ENCODE measurements at places on chromosomes 6 and 20. TPM values are rescaled to one million over a fixed set of nuclear protein-coding genes. Genes with fewer than 3 reads are reported as not detected.

- no peak for DNase-seq
Measured at GRCh38 chr6:46135176-46135575, 5.4 kb downstream of the ENPP4 start.

DNA sequence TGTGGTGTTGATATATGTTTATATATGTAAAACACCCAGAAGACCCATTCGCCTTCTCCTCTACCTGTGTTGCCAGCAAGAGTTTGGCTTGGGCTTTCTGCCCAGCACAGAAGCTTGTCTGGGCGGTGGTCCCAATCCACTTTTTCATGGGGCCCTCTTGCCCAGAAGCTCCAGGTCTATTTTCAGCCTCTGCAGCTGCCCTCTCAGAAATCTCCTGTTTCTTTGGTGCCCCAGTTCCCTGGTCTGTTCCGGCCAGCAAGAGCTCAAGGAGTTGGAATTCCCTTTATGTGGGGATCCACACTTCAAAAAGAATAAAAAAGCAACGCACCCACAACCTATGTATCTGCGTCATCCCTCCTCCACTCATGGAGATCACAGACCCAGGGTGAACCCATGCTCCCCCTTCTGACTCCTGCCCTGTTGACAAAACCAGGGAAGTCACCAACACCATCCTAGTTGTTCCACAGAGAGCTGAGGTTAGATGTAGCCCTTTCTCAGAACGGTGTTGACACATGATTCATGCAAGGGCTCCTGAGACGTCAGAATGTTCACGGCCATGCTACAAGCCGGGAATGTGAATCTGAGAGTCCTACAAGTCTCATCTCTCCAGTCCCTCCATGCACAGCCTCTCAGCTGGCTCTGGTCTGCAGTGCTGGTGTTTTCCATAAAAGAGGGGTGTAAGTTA, 156.8 kb upstream of the RIN2 start:
- no peak for DNase-seq

DNA sequence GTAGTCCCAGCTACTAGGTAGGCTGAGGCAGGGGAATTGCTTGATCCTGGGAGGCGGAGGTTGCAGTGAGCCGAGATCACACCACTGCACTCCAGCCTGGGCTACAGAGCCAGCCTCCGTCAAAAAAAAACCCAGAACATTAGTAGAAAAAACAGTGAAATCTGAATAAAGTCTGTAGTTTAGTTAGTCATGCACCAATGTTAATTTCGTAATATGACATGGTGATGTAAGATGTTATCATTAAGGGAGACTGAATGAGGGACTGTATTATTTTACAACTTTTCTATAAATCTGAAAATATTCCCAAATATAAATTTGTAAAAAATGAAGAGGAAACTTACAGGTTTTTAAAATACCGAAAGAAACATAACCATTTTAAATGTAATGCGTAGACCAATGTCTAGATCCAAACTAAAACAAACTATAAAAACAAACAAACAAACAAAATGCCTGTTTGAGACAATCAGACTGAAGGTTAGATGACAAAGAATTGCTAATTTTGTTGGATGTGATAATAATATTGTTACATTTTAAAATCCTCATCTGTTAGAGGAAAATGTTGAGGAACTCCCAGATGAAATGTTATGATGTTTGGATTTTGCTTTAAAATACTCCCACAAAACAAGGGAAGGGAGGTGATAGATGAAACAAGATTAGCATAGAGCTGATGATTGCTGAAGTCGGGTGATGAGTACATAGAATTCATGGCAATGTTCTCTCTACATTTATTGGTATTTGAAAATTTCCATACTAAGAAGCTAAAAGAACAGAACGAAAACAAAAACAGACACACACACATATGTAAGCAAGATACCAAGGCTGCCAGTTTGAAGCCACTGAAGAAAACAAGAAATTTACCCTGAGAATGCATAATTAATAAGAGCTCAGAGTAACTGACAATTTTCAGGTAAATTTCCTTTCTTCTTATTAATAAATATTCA, 1.8 kb downstream of the GSTA4 start:
- DNase-seq: no peak

DNA sequence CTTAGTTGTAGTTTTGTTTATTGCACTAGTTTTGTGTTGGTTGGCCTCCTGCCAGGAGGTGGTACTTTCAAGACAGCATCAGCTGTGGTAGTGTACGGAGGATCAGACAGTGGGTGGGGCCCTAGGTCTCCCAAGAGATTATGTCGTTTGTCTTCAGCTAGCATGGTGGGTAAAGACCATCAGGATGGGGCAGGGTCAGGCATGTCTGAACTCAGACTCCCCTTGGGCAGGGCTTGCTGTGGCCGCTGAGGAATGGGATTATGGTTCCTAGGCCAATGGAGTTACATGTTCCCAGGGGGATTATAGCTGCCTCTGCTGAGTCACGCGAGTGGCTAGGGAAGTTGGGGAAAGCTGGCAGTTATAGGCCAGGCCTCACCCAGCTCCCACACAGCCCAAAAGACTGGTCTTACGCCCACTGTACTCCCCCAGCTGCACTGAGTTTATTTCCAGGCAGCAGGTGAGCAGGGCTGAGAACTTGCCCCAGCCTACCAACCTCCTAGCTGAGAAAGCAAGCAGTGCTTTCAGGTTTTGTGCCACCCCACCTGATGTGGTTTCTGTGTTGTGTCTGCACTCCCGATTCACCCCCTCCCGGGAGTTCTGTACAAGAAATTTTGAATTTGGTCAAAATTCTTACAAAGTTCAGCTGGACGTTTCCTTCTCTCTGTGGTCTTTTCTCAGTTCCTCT, 24.7 kb downstream of the ZSCAN31 start:
- DNase-seq: no peak

GRCh38 chr6:100103931-100104330, 109.9 kb upstream of the MCHR2 start:
- DNase-seq: no peak

DNA sequence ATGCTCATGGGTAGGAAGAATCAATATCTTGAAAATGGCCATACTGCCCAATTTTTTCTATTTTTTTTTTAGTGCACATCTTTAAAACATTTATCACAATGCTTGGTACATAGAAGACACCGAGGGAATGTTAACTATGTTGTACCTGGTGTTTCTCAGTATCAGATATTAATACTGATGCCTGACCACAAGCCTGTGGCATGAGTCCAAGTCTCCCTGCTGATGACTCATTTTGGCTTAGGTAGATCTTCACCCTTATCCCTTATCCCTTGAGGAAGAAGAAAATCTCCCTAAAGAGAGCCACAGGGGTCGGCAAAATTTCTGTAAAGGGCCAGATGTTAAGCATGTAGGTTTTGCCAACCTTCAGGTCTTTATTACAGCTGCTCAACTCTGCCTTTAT, 14.5 kb downstream of the CD109 start:
- DNase-seq: no peak

- DNase-seq: no peak
Measured at GRCh38 chr6:32679492-32679891, 13.0 kb upstream of the HLA-DQB1 start.

DNA sequence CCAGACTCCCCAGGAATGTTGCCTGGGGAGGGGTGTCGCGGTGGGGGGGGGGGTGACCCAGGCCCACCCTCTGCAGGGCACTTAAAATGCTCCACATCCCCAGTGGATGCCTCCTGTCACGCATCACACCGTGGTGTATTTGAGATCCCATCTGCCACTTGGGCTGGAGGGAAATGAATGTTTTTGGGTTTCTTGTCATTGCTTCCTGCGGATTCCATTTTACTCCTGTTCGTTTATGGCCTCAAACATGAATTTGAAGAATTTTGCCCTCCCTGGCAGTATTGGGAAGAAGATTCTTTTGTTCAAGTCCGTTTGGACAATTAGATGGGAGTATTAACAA, 544 bp upstream of the KHDC1 start:
- DNase-seq: no peak

GRCh38 chr6:76701610-76702009, 629.1 kb upstream of the IMPG1 start:
- no peak for DNase-seq

DNA sequence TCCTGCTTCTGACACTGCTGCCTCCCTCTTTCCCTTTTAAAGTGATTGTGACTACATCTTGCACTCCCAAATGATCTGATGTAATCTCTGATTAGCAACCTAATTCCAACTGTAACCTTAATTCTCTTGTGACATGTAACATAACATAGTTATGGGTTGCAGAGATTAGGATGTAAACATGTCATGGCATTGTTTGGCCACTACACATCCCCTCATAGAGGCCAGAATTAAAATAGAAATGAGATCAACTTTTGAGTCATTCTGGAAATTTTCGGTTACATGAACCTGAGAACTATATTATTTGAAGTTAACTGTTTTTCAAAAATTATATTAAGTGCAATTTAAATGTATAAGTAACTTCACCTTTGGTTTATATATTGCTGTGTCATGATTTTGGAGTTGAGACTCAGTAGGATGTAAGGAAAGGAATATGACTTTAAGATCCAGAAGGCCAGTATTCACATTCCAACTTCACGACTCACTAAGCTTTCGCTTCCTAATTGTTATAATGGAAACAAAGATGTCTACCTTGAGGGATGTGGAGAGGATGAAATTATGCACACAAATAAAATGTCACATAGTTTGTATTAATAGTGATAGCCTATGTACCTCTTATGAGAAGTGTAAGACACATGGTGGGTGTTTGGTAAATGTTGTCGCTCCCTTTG, 611.9 kb upstream of the MAP3K7 start:
- no peak for DNase-seq

DNA sequence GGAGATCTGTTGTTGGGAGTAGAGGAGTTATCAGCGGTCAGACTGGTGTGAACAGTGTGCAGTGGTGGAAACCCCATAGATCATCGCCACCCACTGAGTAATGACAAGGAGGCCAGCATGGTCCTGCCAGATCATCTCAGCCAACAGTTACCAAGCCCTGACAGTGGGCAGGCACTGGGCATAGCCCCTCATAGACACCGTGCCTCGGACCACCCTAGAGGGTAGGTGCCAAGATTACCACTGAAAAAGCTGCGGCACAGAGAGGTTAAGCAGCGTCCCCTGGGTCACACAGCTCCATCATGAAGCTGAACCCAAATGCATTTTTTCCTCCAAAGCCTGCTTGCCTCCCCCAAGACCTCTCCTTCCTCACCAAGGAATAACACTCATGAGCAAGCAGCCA, 21.5 kb upstream of the BMP7 start:
- DNase-seq: no peak

DNA sequence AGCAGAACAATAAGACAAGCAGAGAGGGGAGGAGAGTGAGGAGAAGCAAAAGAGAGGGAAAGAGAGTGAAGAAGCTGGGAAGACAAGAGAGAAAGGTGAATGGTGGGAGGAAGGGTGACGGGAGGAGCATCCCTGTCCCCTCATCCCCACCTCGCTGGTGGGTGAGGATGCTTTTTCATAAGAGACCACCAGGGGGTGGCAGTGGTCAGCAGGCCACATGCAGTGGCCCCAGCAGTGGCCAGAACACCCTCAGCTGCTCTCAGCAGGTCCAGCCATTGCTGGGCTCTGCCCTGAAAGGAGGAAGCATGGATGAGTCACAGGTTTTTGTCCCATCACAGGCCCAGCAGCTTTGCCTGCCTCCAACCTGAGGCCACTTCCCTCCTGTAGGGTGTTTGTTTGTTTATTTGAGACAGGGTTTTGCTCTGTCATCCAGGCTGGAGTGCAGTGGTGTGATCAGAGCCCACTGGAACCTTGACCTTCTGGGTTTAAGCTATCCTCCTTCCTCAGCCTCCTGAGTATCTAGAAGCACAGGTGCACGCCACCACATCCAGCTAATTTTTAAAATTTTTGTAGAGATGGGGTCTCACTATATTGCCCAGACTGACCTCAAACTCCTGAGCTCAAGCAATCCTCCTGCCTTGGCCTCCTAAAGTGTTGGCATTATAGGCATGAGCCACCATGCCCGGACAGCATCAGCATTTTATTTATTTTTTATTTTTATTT, 24.0 kb downstream of the FGD2 start:
- peak; percentile 95 for DNase-seq

DNA sequence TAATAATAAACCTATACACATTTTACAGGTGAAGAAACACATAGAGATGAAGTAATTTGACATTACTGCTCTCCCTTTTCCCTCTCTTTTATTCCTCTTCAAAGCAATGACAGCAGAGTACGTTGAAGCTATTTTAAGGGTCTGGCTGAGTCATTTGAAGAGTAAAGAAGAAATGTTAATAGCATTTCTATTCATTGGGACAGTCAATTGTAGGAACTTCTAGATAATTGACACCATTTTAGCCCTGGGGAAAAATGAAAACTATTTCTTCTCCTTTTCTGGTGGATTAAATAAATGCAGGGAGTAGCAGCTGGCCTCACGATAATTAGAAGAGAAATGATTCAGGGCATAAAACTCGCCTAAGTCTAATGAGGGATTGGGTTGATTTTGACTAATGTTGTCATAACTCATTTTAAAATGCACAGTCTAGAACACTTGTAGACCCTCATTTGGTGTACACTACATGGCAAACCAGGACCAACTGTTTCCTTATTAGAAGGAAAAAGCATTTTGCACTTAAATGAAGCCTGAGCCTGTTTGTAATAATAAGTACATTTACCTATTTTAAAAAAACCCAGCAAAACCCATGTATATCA, 48.1 kb downstream of the RIPOR2 start:
- DNase-seq: no peak

- peak; percentile 20 for DNase-seq
Measured at GRCh38 chr6:134437376-134437775, 119.5 kb upstream of the SGK1 start.

DNA sequence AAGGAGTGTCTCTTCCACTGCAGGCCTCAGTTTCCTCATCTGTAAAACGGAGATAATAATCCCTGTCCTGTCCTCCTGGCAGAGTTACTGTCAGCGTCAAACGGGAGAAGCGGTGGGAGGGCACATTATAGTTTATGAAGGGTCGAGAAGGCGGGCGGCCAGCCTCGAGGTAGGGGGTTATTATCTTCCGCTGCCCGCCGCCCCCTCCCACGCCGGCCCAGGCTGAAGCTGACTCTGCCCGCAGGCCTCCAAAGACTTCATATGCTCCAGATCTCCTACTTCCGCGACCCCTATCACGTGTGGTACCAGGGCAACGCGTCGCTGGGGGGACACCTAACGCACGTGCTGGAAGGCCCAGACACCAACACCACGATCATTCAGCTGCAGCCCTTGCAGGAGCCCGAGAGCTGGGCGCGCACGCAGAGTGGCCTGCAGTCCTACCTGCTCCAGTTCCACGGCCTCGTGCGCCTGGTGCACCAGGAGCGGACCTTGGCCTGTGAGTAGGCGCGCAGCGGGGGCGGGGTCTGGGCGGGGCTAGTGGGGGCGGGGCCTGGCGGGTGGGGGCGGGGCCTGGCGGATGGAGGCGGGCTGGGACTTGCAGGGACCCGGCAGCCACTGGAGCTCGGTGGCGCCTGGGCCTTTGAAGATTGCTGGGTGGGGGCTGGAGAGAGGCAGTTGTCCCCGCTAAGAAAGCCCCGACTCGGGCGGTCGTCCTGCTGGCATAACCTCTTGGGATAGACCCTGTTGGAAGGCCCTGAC, 2.8 kb downstream of the PROCR start:
- DNase-seq: peak; percentile 98

NNAT gene
- total RNA-seq: not detected

ISM1 gene
- total RNA-seq: not detected

RBM24 gene
- total RNA-seq: not detected

ZNF165 gene
- 1.2 TPM for total RNA-seq

HS3ST5 gene
- total RNA-seq: not detected

SMLR1 gene
- total RNA-seq: 0.07 TPM

PAX1 gene
- total RNA-seq: not detected
